Mesenteric fat pad (tissue), 1 donor: ENCODE measurements at places on chromosomes 6 and 20. TPM values are rescaled to one million over a fixed set of nuclear protein-coding genes. Genes with fewer than 3 reads are reported as not detected.

OLIG3 gene
- not detected for total RNA-seq

PNPLA1 gene
- total RNA-seq: 0.32 TPM

SCRT2 gene
- total RNA-seq: not detected

NKX2-2 gene
- not detected for total RNA-seq

CSNK2B gene
- 125 TPM for total RNA-seq

COL9A3 gene
- 0.42 TPM for total RNA-seq

DNAH8 gene
- total RNA-seq: not detected

MYH7B gene
- 0.06 TPM for total RNA-seq

EFCAB8 gene
- total RNA-seq: 0.39 TPM

ANKRD66 gene
- total RNA-seq: not detected

LAMA2 gene
- total RNA-seq: 82.9 TPM

TMEM217 gene
- total RNA-seq: 0.51 TPM

DNA sequence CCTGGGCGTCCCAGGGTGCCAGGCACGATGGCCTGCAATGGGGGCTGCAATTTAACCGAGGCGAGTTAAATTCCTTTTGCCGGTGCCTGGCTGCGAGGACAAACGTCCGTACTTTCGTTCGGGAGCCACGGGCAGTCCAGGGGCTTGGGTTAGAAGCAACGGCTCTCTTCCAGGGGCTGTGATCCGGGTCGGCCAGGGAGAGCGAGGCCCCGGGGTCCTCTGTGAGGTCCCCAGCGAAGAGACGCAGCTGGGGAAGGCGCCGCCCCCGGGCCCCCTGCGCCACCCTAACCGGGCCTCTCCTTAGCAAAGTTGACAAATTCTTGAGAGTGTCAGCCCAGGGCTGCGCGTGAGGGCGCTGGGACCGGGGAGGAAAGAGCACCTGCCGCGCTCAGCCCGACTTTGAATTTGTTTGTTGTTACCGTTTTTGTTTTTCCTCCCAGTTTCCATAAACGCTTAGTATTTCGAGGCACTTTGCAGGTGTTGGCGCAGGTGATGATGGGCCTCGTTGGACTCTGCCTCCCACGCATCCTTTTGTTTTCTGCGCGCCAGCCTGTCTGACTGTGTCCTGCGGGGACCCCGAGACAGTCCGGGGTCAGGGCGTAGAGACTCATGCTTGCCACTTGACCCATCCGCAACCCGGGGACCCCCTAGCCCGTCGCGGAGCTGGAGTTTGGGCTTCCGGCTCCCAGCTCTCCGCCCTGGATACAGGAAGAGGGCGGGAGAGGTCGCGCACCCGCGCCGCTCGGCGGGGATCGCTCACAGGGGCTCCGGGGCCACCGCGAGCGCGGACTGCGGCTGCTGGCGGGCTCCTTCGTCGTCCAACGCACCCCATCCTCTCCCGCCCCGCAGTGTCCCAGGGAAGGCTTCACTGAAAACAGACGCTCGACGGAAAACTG lies 5.8 kb downstream of the OLIG3 start:
- DNase-seq: no peak

DNA sequence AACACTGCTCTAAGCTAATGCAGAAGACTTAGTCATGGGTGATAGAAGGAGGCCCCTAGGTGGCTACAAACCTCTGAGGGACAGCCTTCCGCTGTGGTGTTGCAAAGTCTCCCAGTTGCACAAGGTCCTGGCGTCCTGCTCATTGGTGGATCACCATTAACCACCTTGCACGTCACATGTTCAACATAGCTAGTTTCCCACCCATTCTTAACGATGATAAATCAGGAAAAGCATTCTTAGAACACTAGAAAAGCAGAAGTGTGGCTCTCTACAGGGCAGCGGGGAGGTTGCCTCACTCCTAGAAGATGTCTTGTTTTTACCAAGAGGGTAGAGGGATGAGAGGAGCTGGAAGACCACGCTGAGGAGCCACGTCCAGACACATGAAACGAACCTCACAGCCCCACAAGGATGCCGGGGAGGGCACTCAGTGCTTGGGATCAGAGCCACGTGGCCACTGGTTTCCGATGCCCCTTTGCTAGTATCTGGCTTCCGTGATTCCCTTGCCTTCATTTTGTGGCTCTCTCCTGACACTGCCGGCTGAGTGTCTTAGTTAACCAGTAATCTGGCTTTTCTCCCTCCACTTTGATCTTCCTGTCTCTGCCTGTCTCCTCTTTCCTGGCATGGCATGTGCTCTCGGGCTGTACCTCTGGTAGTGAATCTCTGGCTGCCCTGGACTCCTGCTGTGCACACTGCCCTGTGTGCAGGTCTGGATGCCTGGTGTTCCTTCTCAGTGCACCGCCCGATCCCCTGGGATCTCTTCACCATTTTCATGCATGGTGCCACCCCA lies 91.4 kb upstream of the NEDD9 start:
- no peak for DNase-seq

GRCh38 chr20:9261781-9262180 lies 192.9 kb downstream of the PLCB4 start:
- DNase-seq: no peak

- no peak for DNase-seq
Observed at GRCh38 chr6:68651011-68651985, 16.2 kb downstream of the ADGRB3 start.

GRCh38 chr20:7123457-7123856 lies 356.0 kb downstream of the BMP2 start:
- DNase-seq: no peak

DNA sequence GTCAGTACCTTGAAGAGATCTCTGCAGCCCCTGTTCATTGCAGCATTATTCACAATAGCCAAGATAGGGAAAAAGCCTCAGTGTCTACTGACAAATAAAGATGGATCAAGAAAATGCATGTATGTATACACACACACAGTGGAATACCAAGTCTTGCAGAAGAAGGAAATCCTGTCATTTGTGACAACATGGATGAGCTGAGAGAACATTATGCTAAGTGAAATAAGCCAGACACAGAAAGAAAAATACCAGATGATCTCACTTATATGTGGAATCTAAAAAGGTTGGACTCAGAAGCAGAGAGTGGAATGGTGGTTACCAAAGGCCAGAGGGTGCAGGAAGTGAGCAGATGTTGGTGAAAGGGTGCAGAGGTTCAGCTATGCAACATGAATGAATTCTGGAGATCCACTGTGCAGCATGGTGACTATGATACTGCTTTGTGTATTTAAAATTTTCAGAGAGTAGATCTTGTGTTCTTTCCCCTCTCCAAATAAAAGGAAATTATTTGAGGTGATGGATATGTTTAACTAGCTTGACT lies 11.0 kb upstream of the SLC22A1 start:
- DNase-seq: no peak

GRCh38 chr6:114024746-114025145 lies 53.8 kb upstream of the HDAC2 start:
- DNase-seq: no peak

- no peak for DNase-seq
Observed at GRCh38 chr6:118935978-118936703, 1.2 kb upstream of the MCM9 start.

GRCh38 chr6:15500901-15501825 lies 161.7 kb downstream of the DTNBP1 start:
- peak; percentile 82 for DNase-seq

- DNase-seq: no peak
Observed at GRCh38 chr20:49529470-49529869, 38.5 kb downstream of the PTGIS start.

DNA sequence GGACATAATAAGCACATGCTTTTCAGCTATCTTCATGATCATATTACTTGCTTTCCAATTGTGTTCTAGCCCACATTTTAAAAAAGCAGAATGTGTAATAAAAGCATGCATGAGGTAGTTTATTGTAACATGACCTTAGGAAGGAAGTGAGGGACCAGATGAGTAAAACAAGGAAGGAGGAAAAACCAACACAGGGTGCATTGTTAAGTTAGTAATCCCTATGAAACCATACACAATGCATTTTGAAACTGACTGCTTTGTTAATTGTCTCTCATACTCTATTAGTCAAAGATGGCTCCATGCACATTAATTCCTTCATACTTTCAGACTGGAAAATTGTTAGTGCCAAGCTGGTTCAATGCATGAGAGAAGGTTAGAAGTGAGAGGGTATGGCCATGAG lies 37.7 kb upstream of the CENPW start:
- no peak for DNase-seq

GRCh38 chr6:12245763-12246718 lies 44.1 kb upstream of the EDN1 start:
- DNase-seq: no peak

DNA sequence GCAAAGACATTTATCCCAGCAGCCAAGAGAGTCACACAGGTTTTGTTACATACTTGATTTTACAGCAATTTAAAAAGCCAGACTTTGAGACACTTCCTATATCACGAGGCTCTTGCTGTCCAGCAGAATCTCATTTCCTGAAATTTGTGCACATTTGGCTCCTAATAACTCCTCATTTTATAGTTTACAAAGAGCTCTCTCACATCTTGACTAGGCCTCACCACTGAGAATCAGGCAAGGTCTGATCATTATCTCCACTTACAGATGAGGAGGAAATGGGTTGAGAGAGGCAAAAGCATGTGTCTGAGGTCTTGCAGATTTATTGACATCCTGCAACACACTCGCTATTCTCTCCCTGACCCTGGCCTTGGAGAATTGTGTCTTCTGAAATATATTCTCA lies 426.8 kb downstream of the MAFB start:
- no peak for DNase-seq

DNA sequence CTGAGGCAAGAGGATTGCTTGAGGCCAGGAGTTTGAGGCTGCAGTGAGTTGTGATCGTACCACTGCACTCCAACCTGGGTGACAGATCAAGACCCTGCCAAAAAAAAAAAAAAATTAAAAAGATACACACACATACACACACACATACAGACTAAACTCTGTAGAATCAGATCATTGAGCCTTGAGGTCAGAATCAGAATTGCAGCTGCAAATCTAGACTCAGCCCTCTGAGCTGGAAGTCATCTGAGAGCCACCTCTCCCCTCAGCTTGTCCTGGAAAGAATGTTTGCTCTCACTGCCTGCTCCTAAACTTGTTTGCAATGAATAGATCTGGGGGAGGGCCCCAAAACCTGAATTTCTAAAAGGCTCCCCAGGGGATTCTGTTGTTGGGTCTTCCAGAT lies 41.4 kb upstream of the ANGPT4 start:
- DNase-seq: no peak

GRCh38 chr6:43828711-43829110 lies 58.7 kb downstream of the VEGFA start:
- no peak for DNase-seq

- no peak for DNase-seq
Observed at GRCh38 chr20:41617059-41617901, 897 bp downstream of the CHD6 start.

DNA sequence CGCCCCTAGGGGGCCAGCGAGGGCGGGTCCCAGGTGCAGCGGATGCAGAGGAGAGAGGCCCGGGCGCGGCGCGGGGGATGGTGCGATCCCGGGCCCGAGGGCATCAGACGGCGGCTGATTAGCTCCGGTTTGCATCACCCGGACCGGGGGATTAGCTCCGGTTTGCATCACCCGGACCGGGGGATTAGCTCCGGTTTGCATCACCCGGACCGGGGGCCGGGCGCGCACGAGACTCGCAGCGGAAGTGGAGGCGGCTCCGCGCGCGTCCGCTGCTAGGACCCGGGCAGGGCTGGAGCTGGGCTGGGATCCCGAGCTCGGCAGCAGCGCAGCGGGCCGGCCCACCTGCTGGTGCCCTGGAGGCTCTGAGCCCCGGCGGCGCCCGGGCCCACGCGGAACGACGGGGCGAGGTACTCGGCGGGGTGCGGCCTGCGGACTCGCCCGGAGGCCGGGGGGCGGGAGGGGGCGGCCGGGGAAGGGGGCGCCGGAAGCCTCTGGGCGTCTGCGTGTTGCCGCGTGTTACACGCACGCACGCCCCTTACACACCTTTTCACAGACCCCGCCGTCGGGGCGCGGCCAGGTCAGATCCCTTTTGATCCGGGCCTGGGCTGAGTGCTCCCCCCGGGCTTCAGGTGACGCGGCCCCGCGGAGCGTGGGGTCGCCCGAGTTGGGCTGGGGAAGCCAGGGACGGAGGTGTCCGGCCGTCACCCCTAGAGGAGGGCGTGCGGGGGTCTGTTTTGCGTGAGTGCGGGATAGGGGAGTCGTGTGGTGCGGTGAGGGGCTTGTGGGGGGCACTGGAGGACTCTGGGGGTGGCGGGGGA lies 412 bp downstream of the TRIB3 start:
- DNase-seq: peak; percentile 91

GRCh38 chr6:109527989-109528388 lies 45.0 kb upstream of the ZBTB24 start:
- DNase-seq: no peak
